ENCODE measurements at places on chromosomes 3 and 15. TPM values are rescaled to one million over a fixed set of nuclear protein-coding genes. Genes with fewer than 3 reads are reported as not detected.

The OR5K2 gene
- not detected for total RNA-seq

The NR2F2 gene
- total RNA-seq: 1.9 TPM

The SETD2 gene
- total RNA-seq: 59.1 TPM

The DUOX2 gene
- not detected for total RNA-seq

The PLIN1 gene
- not detected for total RNA-seq

The ZBBX gene
- total RNA-seq: 1.4 TPM

The CCDC54 gene
- total RNA-seq: not detected

GRCh38 chr15:94322141-94322540, 90.8 kb downstream of the MCTP2 start:
- DNase-seq: no peak

DNA sequence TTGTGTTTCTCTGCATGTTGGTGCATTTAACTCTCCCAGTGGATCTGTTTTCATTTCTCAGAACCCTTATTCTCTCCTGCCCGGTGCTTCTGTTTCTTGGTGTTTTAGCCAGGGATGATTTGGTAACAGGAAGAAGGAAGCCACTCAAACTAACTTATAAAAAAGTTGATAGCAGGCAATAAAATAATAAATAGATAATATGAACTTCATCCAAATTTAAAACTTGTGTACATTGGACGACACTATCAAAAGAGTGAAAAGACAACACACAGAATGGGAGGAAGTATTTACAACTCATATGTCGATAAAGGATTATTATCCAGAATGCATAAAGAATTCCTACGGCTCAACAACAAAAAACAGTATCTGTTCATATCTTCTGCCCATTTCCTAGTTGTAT, 37.3 kb upstream of the CHRNA7 start:
- no peak for DNase-seq

DNA sequence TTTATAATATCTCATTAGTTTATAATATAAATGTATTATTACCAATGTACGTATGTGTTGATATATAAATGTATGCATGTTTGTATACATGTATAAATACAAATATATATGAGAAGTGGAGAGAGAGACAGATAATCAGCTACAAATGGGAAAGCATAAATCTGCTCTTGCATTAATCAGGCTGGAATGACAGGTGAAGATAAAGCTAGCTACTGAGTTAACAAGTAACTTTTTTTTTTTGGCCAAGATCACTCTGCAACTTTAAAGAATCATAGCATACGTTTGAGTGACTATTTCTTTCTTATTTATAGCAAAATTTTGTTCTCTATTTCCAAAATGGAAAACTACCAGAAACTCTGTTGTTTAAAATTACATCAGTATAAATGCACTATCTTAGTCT, 422.8 kb downstream of the SI start:
- no peak for DNase-seq

DNA sequence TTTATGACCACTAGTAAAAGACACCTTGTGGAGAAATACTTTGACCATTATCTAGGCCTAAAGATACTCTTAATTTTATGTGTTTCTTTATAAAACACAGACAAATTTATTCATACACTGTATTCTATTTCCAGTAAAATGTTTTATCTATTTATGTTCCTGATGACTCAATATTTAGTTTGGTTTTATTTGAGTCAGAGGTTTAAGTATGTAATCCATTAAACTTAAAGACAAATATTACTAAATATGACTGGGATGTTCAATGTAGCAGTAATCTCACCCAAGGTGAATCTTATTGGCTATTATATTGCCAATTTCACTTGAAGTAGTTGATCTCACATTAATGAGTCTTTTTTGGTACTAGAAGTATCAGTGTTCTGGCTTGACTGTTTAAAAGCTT, 799.7 kb downstream of the CADM2 start:
- no peak for DNase-seq

GRCh38 chr3:173865900-173866498, 468.5 kb downstream of the NLGN1 start:
- no peak for DNase-seq

- no peak for DNase-seq
These were observed 295.6 kb upstream of the RASGRP1 start for GRCh38 chr15:38860253-38860652.

- DNase-seq: no peak
These were observed 534.6 kb upstream of the ATP11B start for GRCh38 chr3:182258538-182259177.

DNA sequence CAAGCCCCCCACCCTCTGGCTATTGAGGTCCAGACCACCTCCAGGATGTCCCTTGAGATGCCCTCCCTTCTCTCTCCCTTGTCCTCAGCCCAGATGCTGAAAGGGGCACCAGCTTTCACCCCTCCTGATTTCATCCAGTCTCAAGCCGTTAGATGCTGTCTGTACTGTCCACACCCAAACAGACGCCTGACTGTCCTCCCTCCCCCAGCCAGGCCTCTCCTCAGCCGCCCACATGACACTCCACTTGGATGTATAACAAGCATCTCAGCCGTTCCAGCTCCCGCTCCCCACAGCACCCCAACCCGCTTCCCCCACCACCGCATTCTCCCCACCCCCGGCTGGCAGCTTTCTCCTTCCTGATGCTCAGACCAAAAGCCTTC, 25.0 kb upstream of the CYP11A1 start:
- DNase-seq: no peak

DNA sequence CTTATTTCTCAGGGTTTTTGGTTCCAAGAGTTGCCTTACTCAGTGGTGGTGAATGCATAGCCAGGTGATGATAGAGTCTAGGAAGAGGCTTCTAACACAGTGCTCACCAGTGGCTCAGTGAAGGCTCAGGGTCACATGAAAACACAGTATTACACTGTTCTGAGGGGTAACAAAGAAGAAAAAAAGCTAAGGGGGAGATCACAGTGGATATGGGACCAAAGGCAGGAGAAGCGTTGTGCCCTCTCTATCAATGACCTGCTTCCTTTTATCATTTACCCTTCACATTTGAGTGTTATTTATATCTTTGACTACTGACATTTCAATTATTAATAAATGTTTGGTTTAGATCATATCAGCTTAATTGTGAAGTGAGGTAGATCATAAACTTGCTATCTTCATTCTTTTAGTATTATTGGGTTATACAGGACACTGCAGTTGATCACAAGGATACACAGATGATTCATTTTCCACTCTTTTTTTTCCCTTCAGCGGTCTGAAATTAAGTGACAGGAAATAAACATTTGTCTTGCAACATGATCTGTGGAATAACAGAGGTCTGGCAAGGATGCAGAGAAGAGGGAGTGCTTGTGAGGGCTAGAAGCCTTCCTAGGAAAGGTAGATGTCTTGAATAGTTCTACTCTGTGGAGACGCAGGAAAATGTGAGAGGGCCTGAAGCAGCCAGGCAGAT, 171.7 kb downstream of the C3orf38 start:
- DNase-seq: no peak

GRCh38 chr3:184168363-184169120, 6.1 kb upstream of the AP2M1 start:
- no peak for DNase-seq

DNA sequence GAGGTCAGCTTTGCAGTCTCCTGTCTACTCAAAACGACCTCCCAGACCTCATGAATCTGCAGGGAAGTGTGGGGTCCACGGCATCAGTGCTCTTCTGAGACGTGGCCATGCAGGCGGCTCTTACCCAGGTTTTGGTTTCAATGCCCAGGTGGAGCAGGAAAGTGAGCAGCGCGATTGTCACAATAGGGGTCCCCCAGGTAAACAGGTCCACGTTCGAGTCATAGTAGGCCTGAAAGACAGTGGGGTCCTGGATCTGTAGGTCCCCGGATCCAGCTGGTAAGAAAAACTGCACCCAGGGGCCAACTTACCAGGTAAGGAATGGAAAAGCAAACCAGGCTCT, 182.5 kb downstream of the ATP10A start:
- DNase-seq: no peak

DNA sequence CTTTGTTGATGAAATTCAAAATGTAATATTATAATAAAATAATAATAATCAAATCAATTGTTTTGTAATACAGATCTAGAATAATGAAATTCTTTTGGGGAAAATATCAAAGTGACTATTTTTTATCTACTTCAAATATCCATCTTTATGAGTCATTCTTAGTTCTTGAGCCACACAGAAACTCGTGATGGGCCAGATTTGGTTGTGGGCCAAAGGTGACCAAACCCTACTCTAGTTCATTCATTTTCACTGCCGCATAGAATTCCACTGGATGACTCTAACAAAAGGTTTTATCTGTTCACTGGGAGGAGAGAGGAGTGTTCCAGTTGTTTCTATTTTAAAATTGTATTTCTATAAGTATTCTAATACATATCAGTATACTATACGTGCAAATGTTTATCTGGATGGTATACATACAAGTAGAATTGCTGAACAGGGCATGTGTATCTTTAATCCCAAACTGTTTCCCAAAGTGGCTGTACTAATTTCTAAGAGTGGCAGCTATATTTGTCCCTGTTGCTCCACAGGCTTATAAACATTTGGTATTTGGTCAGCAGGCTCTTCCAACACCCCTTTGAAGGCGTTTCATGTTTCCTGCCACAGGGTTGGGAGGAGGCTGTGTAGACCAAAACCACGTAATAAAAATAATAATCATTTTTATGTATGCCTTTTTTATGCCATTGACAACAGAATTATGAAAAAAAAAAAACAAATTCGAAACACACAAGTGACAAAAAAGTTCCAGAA, 7.3 kb upstream of the RTP3 start:
- no peak for DNase-seq

- DNase-seq: no peak
These were observed 366.4 kb downstream of the RAP2B start for GRCh38 chr3:153528473-153528872.

DNA sequence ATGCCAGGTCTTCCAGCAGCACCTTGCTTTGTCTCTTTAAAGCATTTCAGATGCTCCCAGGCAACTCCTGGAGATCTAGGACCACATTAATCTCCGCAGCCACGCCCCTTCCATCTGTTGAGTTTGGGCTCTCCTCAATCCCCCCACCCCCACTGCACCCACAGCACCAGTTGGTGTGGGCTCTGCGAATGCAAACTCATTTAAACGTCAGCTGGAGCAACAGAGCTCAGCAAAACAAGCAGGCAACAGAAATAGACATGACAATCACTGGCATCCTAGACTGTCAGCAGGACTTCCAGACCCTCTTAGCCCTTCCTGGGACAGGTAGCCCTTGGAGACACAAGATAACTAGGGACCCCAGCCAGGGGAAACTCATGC, 106.9 kb downstream of the LSM3 start:
- peak; percentile 70 for DNase-seq

DNA sequence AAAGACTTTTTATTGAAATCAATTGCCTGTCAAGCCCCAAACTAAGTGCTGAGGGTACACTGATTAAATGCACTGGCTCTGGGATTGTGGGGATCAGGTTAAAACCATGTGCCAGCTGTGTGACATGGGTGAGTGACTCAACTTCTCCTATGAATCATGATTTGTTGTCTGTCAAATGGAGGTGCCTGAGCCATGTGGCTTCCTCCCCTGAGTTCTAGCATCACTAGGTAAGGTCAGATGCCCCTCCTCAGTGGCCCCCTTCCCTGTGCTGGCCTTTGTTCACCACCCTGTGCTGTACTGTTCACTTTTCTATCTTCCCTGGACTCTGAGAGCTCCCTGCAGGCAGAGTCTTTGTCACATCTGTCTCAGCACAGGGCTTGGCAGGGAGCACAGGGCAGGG, 43.6 kb upstream of the ATP2B2 start:
- no peak for DNase-seq

All from glutamatergic neuron (in vitro differentiated cells).